ENCODE measurements at places on chromosomes 2 and 18.

GRCh38 chr18:79792096-79792987, 5.4 kb upstream of the KCNG2 start:
- no peak for DNase-seq

GRCh38 chr2:157438863-157439823, 4.7 kb downstream of the CYTIP start:
- no peak for DNase-seq

DNA sequence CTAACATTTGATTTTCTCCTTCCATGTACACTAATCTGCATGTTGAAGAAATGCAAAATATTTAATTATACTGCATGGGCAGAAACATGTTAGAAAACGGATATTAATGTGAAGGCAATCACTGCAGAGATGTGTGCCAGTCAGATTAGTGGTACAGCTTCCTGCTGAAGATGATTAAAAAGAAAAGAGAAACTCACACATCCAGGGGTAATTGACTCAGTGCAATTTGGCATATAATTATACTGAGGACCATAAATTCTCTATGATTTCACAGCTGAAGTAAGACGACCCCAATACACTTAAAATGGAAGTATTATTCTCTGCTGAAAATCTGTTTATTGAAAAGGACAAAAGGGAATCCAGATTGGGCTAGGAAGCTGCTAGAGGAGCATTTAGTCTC, 243.4 kb downstream of the TGIF1 start:
- DNase-seq: no peak

- no peak for DNase-seq
These were observed 93.3 kb upstream of the PPP1CB start for GRCh38 chr2:28658369-28658768.

Measured in activated CD8-positive, alpha-beta memory T cell treated with anti-CD3 and anti-CD28 coated beads, Interleukin-2, amount 50 U/mL, for 4 hours (primary cell).